ENCODE measurements at places on chromosomes 1 and 21.

GRCh38 chr1:12581179-12581578, 36.8 kb downstream of the DHRS3 start:
- DNase-seq: no peak

DNA sequence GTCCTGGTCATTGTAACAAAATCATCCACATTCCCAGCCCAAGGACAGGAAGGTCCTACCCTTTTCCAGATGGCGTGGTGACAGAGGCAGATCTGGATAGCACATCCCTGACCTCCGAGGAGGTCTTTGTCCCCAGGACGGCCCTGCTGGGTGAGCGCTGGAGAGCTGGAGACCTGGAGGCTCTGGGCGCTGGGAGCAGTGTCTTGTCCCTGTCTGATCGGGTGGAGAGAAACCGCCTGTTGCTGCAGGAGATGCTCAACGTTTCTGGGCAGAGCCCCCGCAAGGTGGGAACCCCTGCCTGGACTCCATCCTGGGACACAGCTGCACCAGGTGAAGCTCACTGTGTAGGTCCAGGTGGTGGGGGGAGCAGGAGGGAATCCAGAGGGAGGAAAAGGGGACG, 4.1 kb downstream of the KIAA1614 start:
- no peak for DNase-seq

DNA sequence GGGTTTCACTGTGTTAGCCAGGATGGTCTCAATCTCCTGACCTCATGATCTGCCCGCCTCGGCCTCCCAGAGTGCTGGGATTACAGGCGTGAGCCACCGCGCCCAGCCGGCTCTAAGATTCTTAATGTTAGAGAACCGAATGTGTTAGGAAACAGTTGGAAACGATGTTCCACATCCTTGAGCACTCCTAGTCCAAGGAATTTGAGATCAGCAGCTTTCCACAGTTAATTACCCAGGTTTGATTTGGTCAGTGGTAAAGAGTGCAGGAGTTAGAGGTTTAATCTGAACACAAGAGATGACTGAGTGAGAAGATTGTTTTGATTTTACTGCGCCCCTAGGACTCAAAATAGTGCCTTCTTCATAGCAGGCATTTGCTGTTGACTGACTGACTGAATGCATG, 75.9 kb upstream of the BMP8A start:
- no peak for DNase-seq

DNA sequence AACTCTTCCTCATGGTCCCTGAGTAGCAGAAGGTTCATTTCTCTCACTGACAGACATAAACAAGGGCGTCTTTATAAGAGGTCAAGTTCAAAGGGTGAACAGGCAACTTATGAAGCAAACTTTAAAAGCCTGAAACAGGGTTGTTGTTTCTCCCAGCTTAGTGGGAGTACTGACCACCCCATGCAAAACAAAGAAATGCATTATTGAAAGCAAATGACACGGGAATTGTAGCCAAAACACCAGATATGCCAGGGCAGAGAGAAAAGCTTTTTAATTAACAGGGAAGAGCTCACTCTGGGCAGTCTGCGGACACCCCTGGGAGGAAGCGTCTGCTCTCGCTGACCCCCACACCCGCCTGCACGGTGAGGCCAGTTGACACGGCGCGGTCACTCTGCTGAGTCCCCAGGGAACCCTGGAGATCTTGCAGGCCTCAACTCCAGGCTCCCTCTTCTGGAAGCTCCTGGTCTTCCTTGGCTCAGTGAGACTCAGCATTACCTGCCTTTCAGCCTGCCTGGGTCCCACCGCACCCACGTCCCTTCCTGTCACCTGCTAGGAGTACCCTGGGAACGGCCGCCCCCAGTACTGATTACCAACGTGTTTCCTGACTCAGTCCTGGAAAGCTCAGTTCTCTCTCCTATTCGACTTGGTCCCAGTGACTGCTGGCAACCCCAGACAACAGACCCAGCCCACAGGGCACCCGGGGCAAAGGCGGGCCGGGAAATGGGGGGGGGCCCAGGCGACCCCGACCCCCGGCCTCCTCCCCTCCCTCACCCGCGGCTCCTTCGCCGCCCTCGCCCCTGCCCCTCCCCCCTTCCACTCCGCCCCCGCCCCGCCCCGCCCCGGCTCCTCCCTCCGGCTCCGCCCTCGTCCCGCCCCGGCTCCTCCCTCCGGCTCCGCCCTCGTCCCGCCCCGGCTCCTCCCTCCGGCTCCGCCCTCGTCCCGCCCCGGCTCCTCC, 972 bp downstream of the CFAP410 start:
- DNase-seq: peak; percentile 47

DNA sequence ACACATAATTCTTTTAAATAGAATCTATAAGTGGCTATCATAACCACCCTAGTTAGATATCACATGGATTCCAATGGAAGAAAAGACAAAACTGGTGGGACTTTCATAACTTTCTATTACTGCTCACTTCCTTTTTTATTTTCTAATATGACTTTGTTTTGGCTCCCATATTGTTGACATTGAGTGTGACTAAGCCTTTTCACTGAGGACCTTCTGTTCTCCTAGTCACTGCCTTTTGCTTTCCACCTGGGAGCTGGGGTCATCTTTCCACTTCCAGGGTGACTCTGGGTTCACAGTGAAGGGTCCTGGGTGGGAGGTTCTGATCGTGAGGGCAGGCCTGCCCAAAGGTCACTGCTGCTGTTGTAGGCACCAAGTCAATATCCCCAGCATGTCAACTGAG, 275.8 kb downstream of the TGFB2 start:
- DNase-seq: no peak

GRCh38 chr1:31327381-31327780, 30.5 kb downstream of the ZCCHC17 start:
- no peak for DNase-seq

DNA sequence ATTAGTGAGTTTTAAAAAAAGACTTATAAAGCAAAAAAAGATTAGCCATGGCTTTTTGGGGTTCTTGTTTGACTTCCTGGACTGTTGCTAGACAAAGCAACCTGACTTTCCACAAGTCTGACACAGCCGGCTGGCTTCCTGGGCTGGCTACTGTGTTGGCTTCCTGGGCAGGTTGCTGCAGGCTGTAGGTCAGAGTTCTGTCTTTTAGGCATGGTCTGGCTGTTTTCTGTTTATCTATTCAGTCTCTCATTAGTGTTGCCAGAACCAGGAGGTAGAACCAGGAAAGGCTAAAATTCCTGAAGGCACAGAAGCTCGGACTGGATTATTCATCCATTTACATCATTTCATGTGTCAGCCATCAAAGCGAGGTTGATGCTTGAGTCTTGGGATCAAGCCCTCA, 88.6 kb upstream of the SLC35F3 start:
- DNase-seq: no peak

GRCh38 chr1:64309431-64309831, 106.0 kb downstream of the UBE2U start:
- DNase-seq: no peak

GRCh38 chr1:158830904-158831507, at the start of gene MNDA:
MNDA (plus strand) TSS chr1:158831351; CDS start chr1:158842154, 10,803 bp downstream.
- DNase-seq: no peak

GRCh38 chr1:106768501-106768900, 288.0 kb upstream of the PRMT6 start:
- no peak for DNase-seq

DNA sequence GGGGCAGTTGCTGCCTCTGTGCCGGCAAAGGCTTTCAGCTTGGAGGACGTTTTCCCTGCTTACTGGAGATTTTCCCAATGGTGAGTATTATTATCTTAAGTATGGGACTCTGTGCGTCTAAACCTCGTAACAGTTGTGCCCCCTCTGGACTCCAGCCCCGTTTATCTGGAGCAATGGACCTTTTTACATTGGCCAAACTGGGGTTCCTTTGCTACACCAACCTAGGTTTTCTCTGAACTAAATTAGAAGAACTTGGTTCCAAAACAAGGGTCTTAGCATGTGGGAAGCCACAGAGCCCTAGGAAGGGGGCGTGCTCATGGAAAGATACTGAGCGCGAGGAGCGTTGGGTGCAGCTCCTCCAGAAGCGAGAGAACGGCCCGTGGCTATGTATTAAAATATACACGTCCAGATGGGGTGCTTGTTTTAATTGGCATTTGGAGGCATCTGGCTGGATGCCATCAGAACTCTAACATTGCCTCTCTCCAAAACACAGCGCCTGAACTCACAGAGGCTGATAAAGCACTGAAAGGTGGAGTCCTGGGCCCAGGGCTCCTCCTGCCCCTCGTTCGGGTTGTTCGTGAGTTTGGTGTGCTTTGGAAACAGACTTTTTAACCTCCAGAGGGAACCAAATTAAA, 28.4 kb downstream of the POFUT2 start:
- DNase-seq: no peak

DNA sequence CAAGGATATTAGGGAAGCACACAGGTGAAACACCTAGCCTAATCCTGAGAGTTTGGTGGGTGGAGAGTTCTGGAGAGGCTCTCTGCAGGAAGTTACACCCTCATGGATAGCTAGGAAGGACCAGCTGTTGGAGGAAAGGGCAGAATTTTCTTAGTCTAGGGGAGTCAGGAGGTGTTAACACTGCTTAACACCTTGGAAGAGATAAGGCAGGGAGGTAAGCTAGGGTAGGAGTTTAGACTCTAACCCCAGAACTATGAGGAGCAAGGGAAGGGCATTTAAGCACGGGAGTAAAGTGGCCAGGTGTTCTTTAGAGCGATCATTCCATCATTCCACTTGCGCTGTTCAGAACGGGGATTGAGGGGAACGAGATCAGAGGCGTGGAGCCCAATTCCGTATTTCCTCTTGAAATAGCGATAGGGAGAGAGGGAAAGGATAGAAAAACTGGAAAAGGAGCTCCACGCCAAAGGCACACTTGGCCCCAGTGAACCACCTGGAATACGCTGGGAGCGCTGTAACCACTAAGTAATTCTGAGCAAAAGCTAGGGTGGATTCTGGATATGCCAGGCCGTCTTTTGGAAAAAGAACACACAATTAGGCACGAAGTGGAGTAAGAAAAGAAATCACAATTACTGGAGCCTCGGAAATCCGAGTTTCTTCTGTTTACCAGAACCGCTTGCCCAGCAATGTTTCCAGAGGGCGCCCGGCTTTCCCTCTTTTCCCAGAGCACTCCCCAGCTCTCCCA, 1.5 kb upstream of the GPR137B start:
- no peak for DNase-seq

- no peak for DNase-seq
Measured at GRCh38 chr1:155307247-155307740, 1.4 kb upstream of the FDPS start.

DNA sequence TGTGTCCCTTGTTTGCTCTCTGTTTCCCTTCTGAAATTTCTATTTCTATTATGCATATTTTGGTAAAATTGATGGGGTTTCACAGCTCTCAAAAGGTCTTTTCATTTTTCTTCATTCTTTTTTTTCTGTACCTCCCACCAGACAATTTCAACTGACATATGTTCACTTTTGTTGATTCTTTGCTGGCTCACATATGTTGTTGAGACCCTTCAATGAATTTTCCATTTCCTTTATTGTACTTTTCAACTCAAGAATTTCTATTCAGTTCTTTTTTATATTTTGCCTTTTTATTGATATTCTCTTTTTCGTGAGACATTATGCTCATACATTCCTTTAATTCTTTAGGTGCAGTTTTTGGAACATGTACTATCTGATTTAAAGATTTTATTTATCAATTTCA, 102.6 kb upstream of the GRIK1 start:
- DNase-seq: no peak

DNA sequence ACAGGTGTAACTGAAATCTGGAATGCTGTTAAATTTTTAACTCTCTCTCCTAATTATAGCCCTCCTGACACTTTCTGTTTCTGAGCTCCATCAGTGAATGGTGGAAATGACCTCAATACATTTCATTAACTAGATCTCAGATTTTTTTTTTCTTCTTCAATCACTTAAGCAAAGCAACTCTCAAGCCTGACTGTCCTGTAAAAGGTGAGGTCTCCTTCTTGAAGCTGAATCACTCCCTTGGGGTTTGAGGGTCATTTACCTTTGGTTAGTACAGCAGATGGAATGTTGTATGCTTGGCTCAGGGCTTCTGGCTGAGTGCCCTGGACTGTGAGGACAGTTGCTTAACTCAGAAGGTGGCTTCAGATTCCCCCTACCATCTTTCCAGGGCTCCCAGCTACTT, 518.7 kb downstream of the PTPRC start:
- DNase-seq: no peak

- no peak for DNase-seq
Measured at GRCh38 chr1:115839029-115839678, 1.8 kb downstream of the NHLH2 start.

GRCh38 chr1:14693949-14694348, 95.5 kb downstream of the KAZN start:
- DNase-seq: peak; percentile 4

- DNase-seq: no peak
Measured at GRCh38 chr1:30672661-30673060, 50.7 kb downstream of the MATN1 start.

GRCh38 chr1:145720878-145721671, 1.8 kb downstream of the CD160 start:
- DNase-seq: no peak

- no peak for DNase-seq
Measured at GRCh38 chr21:41765973-41766882, 624 bp downstream of the RIPK4 start.

- no peak for DNase-seq
Measured at GRCh38 chr1:24351918-24352627, 32.9 kb downstream of the GRHL3 start.

DNA sequence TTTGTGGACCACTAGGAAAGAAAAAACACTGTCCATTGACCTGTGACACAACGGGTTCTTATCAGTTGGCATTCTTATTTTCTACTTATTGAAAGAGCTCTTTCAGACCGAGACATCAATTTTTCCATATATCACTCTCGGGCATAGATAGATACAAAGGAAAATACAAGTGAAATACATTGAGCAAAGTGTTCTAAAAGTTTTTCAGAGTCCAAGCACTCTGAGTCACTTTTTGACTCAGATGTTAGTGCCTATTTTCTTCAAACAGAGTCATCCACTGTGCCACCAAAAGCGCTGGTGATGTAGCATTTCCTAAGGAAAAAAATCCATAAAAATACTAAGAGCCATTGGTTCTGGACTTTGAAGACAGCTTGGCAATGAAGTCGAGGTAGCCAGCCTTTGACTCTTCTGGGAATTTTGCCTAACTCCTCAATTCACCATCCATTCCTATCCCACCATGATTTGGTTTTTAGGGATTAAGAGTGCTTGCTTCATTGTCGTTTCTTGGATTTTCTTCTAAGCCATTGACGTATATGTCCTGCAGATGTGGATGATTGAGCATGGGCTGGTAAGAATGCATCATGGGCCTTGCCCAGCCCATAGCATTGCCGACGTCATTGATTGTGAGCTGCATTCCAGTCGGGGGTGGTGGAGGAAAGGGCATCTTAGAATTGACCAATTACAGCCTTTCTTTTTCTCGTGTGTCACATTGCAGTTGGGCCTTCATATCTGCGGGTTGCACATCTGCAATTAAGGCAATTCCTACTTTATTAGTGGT, 10.6 kb downstream of the GALNT2 start:
- peak; percentile 69 for DNase-seq

GRCh38 chr21:22020221-22020620, 1022.0 kb downstream of the NCAM2 start:
- peak; percentile 5 for DNase-seq

GRCh38 chr21:41759926-41760325, 6.9 kb downstream of the RIPK4 start:
- DNase-seq: no peak

DNA sequence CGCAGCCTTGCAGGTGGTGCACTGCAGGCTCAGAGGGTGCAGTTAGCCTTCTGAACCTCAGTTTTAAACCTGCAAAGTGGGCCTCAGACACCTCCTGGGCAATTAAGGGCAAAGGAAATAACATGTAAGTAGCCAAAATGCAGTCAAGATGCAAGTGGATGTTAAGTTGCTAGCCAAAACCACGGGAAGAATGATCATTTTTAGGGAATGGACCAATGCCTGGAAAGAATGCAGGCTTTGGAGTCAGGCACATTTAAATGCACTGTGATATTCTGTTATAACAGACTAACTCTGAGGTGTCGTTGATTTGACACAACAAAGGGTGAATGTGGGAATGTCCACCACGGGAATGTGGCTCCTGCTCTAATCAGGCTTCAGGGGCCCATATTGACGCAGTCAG, 57.9 kb upstream of the PTGFRN start:
- no peak for DNase-seq

Data from retinal pigment epithelial cell (primary cell).